NCI-H187 treated with DMSO at 0.1 percent for 48 hours (cell line): ENCODE measurements at places on chromosomes 12 and 14.

- no peak for DNase-seq
These were observed 74.8 kb downstream of the KIF21A start for GRCh38 chr12:39368096-39368495.

- DNase-seq: no peak
These were observed 945 bp upstream of the HIP1R start for GRCh38 chr12:122834104-122834920.

DNA sequence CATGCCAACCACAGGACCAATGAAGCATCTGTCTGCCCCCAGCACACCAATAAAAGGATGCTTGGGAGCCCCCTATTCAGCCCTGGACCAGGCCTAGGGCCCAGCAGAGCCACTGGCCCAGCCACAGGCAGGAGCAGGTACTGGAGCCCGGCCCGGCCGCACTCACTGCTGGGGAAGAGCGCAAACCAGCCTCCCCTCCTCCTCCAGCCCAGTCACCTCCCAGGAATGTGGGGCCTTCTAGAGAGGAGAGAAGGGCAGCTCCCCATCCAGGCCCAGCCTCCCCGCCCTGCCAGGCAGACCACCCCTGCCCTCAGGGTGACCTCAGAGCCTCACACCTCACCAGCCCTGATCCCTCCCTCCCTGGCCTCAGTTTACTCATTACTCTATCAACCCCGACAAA is 56.2 kb downstream of the CCNK start:
- no peak for DNase-seq

DNA sequence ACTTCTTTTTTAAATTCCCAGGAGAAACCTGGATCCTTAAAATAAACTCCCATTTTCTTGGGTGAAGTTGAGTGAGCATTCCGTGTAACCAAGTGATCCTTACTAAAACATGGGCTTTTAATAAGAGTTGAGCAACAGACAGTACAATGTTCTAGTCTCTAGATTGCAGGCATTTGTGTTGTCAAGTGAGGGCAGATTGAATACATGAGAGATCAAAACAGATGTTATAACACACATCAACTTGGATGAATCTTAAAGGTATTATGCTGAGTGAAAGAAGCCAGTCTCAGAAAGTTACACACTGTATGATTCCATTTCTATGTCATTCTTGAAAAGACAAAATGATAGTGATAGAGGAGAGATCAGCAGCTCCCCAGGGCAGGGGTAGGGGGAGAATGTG is 213.9 kb upstream of the CCDC196 start:
- DNase-seq: no peak

DNA sequence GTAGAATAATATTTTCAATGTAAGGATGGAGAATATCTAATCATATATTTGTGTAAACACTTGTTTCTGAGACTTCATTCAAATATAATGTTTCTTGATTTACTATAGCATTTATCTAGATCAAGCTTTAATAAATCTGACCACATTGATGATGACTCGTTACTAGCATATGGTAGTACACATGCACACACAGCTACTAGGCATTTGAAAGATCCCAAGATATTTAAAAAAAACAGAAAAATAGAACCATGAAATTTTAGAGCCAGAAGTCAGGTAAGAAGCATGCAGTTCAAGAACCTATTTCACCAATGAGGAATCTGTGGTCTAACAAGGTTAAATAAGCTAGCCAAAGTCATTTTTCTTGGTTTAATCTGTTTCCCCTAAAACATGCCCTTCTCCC is 32.0 kb downstream of the DCP1B start:
- no peak for DNase-seq

- DNase-seq: no peak
These were observed 60.6 kb downstream of the FBXL14 start for GRCh38 chr12:1533602-1534304.

DNA sequence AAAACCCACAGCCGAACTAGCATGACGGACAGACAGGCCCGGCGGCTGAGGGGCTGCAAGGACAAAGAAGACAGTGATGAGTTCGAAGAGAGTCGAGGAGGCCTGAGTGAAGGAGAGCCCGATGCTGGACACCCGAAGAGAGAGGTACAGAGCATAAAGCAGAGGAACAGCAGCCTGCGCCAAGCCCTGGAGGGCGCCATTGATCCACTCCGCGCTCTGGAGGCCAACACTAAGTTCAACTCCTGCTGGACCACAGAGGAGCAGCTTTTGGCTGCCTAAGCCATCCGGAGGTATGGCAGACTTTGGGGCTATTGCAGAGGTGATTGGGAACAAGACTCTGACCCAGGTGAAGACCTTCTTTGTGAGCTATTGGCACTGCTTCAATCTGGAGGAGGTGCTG is 7.8 kb upstream of the PLXNC1 start:
- DNase-seq: no peak

DNA sequence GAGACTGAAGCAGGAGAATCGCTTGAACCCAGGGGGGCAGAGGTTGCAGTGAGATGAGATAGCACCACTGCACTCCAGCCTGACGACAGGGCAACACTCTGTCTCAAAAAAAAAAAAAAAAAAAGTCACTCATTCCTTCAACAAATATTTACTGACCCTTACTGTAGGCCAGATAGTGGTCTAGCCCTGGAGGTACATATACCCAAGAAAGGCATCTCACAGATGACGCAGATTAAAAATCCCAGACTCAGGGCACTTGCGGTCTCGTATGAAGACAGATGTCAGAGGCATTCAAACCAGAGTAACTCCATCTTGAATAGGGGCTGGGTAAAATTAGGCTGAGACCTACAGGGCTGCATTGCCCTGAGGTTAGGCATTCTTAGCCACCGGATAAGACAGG is 44.8 kb downstream of the CLMN start:
- no peak for DNase-seq

DNA sequence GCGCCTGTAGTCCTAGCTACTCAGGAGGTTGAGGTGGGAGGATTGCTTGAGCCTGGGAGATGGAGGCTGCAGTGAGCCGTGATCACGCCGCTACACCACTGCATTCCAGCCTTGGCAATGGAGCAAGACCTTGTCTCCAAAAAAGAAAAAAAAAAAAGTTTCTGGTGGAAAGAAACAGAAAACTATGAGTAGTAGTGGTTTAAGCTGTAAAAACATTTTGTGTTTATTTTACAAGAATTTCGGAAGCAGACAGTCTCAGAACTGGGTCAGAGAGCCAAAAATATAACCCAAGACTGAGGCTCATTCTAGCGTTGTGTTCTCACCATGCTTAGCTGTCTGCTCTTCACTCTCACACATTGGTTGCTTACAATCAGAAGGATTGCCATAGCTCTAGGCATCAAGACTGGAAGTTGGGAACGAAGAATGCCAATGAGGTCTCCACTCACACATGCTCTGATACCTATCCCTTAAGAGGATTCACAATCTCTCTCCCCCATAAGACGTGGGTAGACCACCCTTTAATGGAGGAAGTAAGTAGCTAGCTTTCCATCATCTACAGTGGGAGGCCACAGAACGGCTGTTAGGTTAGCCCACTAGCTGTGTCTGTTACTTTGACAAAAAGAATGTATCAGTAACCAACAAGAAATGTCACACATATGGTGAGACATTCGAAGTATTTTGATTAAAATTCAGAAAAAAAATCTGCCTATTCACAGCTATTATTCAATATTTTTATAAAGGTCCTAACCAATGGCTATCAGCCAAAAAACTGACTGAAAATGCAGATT is 117.6 kb upstream of the RASSF8 start:
- no peak for DNase-seq

DNA sequence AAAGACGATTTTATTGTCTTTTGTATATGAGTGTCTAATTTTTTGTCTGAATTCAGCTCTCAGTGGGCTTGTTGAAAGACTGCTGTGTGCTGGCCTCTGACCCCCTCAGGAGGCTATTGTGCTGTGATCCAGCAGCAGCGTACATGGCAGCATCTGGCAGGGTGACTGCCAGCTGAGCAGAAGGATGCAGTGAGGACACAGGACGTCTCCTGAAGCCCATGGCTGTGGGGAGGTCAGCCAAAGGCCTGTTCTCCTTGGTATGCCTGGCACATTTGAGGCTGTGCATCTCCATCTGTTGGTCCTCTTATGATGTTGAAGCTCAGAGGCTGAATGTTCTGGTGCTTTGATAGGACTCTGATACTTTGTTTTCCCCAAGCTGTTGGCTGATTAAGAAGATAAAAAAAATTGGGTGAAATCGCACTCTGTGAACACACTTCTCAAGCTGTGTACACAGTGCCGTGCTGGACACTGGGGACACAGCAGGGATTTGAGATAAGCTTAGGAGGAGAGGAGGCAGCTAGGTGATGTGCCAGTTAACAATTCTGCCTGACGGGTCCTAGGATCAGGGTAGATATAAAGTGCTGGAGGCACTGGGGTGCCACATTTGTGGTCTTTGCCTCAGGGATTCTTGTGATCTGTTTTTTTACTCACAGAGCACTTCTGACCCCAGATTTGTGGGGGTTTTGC is 37.5 kb downstream of the EID3 start:
- no peak for DNase-seq

DNA sequence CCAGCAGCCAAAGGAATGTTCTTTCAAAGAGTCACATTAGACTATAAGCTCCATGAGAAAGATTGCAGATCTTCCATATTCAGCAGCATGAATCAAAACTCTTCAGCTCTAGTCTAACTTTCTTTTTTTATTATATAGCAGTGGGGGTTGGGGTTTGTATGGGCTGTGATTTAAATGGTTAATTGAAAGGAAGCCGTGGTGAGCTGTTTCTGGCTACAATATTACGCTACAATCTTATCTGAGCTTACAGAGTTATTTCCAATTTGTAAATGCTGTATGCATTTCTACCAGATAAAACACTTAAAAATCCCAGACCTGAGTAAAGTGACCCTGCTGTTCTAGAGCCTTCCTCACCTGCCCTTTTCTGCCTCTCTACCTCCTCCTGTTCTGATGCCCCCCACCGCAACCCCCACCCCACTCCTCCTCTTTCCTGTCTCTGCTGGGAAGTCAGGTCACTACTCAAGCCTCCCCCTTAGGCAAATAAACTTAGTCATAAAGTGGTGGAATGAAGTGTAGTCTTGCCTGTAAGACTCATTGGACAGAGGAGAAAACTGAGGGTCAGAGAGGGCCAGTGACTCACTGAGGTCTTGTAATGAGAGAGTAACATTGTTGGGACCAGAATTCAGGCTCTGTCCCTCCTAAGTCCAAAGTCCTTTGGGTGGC is 1089.5 kb downstream of the BCL11B start:
- no peak for DNase-seq

DNA sequence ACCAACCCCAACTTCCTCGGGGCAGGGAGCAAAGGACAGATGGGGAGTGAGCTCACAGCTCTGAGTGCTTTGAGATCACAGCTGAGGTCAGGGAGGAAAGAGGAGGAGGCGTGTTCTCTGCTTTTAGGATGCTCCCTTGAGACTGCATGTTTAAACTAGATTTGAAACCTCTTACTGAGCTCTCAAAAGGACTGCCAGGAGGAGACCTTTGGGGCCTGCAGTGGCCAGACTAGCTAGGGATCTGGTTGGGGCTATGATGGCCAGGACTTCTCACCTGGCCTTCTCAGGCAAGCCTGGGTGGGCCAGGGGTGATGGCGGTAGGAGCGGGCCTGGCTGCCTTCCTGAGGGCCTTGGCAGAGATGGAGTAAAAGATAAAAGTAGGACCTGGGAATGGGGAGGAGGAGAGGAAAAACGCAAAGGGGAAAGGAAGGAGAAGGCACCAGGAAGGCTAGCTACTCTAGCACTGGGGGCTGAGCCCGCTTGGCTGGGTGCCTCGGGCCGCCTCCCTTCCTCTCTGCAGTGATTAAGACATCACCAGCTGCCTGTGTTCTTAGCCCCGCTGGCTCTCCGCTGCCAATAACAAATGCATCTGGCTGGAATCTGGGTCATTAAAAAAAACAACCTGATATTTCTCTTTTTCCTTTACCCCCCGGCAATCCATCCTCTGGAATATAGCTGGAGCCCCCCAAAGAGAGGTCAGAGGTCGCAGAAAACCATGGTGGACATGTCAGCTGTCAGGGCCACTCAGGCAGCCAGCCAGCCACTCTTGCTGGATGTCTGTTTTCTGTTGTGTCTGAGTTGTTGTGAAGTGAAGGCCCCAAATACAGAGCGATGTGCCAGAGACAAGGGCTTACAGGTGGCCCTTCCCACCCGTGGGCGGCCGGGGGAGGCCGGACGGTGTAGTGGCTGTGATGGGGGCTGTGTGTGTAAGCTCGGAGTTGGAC is 141.3 kb downstream of the TSPAN9 start:
- no peak for DNase-seq

- no peak for DNase-seq
These were observed 22.3 kb downstream of the SNW1 start for GRCh38 chr14:77738559-77739250.

- peak; percentile 44 for DNase-seq
These were observed 305.6 kb downstream of the KCNH5 start for GRCh38 chr14:62739647-62740046.

- no peak for DNase-seq
These were observed 341.7 kb downstream of the TMEM121 start for GRCh38 chr14:105867961-105868599.

- DNase-seq: no peak
These were observed 251.5 kb upstream of the LMO3 start for GRCh38 chr12:16857456-16857923.

DNA sequence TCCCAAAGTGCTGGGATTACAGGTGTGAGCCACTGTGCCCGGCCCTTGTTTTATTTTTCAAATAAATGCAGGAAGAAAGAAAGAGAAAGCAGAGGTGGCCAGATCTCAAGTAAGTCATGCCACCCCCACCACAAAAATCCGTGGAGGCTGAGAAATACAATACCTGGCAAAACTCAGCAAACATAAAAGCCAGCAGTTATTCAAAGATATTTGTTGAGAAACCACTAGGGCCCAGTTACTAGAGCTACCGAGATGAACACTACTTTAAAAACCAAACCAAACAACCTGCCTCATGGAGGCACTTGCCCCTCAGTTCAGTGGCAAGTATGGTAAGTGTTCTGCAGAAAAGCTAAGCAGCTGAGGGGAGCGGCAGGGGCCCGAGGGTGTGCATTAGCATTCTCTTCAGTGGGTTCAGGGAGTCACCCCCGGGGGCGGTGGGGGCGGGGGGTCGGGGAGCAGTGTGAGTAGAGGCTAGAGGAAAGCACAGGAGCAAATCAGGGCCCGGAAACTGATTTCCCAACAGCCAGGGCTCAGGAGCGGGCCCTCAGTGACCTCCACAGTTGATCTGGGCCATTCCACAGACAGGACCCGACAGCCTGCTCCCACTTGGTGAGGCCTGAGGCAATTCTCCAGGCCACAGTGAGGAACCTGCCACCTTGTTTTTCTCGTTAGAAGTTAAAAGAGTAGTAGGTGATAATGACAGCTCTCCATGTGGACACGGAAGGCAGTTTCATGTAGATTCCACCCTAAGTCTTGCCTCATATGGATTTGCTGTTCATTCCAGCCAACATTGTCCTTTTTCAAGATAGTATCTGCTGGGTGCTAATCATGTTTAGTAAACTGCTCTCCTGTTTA is 8.6 kb downstream of the EVL start:
- no peak for DNase-seq

GRCh38 chr14:89702073-89702875 is 252.3 kb downstream of the EFCAB11 start:
- no peak for DNase-seq

DNA sequence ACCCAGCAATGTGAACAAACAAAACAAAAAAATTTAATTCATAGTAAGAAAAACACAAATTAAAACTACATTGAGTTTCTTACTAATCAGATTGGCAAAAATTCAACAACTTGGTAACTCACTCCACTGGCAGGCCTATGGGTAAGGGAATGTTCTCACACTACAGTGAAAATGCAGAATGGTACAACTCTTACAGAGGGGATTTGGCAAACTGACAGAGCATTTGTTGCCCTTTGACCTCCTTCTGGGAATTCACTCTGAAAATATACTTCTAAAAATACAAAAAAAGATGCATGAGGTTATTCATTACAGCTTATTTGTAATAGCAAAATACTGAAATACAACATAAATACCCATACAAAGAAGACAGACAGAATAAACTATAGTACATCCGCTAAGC is 32.8 kb downstream of the ABCD2 start:
- DNase-seq: no peak

- no peak for DNase-seq
These were observed 30.9 kb downstream of the NT5DC3 start for GRCh38 chr12:103810111-103810510.
